ENCODE measurements at places on chromosomes 1 and 21.

- no peak for DNase-seq
Measured at GRCh38 chr1:90393025-90393424, 324.1 kb downstream of the BARHL2 start.

GRCh38 chr1:2199042-2199810 lies 4.7 kb upstream of the FAAP20 start:
- peak; percentile 94 for DNase-seq

- no peak for DNase-seq
Measured at GRCh38 chr1:175693364-175693763, 50.0 kb downstream of the TNR start.

DNA sequence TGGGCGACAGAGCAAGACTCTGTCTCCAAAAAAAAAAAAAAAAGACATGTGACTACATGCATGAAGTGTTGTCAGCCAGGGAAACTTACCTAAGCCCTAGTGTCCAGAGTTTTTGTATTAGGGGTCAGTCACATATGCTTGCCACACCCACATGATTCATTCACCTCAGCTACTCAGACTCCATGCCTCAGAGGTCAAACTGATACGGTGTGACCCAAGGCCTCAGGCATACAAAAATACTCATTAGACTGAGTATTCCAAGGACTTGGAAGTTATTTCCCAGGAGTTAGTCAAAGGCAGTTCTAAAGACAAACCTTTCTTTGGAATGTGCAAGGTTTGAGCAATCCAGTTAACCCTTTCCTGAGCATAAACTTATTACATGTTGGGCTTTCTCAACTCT lies 6.3 kb upstream of the TRIM33 start:
- DNase-seq: peak; percentile 7

GRCh38 chr21:46477765-46478164 lies 19.1 kb downstream of the DIP2A start:
- peak; percentile 76 for DNase-seq
